ENCODE measurements at places on chromosomes 11 and 22.

- no peak for DNase-seq
These were observed 363.1 kb downstream of the MN1 start for GRCh38 chr22:27438271-27438980.

GRCh38 chr22:48581205-48581766 lies 1246.4 kb downstream of the BRD1 start:
- no peak for DNase-seq

DNA sequence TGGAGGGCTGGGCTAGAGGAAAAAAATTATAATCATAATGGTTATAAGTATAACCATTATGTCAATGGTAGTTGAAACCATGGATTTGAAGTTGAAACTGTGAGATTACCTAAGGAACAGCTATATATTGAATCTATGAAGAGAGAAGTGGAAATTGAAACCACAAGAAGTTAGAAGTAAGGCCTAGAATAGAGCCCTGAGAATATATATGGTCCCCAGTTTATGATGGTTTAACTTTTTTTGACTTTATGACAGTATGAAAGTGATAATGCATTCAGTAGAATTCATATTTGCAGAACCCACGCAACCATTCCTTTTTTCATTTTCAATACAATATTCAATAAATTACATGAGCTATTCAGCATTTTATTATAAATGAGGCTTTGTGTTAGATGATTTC lies 15.0 kb downstream of the AASDHPPT start:
- no peak for DNase-seq

DNA sequence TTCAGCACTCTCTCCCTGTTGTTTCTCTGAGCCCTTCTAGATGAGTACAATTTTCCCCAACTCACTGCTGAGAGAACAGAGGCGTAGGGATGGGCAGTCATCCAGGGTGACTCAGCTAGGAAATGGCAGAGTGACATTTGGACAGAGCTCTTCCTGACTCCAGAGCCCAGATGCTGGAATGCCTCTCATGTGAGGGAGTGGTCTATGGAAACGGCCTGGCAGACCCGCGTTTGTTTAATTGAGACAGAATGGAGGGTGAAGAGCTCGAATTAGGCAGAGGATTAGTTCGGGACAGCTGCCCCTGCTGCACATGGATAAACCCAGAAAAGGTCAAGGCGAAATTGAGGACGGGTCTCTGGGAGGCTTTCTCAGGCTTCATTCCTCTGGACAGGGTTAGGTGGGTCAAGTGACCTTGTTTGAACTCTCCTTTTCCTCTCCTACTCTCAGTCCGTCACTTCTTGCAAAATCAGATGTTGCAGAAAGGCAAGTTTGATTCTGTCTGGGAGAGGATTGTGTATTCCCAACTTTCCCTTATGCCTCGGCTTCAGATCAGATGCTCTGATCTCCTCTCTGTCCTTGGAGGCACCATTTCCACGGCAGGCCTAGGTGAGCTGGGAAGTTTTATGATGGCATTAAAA lies 7.6 kb upstream of the LMO2 start:
- DNase-seq = no peak

DNA sequence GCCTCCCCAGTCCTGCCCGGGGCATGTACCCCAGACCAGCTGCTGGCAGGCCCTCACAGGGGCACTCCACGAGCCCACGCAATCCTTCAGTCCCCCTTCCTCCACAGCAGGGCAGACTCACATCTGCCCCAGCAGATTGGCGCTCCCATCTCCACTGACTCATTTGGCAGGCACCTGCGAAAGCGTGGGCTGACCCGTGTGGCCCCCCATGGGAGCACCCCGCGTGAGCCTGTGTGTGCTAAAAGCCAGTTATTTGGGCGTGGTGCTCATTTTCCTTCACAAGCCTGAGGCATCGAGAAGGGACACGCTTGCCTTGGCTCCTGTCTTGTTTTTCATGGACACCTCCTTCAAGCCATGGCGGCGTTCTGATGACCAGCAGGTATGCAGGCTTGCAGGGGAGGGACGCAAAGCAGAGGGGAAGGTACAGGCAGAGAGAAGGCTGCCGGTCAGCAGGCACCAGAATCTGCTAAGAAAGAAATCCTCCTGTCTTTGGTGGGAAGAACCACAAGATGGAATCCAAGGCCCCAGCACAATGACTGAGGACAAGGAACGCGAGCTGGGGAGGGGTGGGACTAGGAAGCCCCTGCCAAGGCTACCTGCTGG lies 8.6 kb downstream of the NECTIN1 start:
- no peak for DNase-seq

- no peak for DNase-seq
These were observed 39.0 kb downstream of the QSER1 start for GRCh38 chr11:32931606-32932005.

GRCh38 chr11:66855574-66856495 lies 1.0 kb upstream of the LRFN4 start:
- peak; percentile 90 for DNase-seq

GRCh38 chr11:106262852-106263251 lies 185.4 kb downstream of the AASDHPPT start:
- no peak for DNase-seq

DNA sequence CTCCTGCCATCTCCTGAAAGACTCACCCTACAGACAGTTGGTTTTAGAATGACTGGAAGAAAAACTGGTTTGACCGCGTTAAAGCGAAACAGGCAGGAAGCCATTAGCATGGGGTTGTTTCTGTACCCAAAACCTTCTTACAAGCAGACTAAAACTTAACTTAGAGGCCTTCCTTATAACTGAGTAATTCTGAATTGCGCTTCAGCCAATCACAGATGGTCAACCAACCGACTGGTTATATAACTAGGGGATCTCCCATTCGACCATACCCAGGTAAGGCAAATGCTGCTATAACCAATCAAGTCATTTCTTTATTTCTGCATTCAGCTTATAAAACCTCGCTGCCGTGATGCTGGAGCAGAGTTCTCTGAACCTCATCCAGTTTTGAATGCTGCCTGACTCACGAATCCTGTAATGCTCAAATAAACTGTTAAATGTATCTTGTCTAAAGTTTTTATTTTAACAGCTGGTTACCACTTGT lies 87.8 kb upstream of the DRD2 start:
- no peak for DNase-seq

DNA sequence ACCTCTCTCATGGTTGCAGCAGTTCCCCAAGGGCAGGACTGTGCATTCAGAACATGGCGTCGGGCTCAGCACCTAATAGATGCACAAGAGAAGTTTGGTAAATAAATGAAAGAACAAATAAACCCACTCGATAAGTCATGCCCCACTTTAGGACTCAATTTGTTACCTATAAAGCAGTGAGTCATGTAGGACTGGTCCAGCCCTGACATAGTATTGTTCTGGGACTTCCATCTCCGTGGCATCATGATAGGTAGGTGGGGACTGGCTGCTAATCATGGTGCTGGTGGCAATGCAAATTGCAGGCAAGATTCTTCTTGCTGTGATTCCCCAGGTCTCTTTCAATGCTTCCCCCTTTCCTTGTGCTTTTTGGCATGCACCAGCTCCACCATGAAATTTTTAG lies 118.2 kb upstream of the CSNK2A3 start:
- no peak for DNase-seq

DNA sequence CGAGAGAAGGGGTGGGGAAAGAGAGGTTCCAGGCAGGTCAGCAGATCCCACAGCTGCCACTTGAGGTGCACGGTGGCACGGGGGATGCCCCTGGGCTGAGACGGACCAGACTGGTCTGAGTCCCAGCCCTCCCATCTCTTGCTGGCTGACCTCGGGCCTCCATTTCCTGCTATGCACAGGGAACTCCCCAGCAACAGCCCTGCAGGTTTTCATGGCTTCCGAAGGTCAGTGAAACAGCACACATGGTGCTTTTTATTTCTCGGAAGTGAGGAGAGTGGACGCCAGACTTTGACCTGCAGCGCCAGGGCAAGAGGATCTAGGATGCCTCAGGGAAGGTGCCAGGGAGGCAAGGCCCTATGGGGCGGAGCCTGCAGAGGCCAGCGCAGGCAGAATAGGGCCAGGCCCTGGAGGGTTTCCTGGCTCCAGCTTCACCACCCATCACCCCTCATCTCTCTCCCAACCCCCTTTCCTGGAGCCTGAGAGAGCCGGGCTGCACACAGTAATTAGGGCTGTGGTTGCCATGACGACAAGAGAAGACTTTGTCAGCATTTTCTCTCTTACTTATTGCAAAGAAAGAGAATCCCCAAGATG lies 29.5 kb downstream of the SLC22A12 start:
- peak; percentile 39 for DNase-seq

GRCh38 chr11:63243533-63243932 lies at the start of gene SLC22A25:
Gene SLC22A25, minus strand, starts transcription at chr11:63243599. Its CDS starts 13,947 bp downstream, at chr11:63229652.
- DNase-seq = no peak

GRCh38 chr11:15835788-15836411 lies 520.4 kb downstream of the SOX6 start:
- no peak for DNase-seq

- DNase-seq = no peak
These were observed 537.0 kb downstream of the BRD1 start for GRCh38 chr22:49290711-49291110.

DNA sequence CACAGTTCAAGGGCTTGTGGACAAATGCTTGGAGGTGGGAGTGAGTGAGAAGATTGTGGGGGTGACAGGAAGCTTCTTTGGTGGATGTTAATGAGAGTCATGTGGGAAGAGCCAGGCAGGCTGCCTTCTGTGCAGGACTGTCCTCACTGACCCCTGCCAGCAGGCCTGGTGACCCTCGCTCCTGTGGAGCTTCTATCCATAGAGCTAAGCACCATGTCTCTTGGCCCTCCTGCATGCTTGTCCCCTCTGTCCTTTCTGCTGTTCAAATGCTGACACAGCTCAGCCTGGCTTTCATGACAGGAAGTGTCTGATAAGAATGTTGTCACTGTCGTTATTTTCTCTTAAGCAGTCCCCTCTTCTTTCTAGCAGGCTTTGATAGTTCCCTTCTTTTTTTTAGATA lies 37.6 kb downstream of the NAT10 start:
- no peak for DNase-seq

- no peak for DNase-seq
These were observed 106.8 kb downstream of the DCDC1 start for GRCh38 chr11:31262761-31263160.

GRCh38 chr11:2901854-2902783 lies 16.5 kb upstream of the CDKN1C start:
- peak; percentile 93 for DNase-seq

DNA sequence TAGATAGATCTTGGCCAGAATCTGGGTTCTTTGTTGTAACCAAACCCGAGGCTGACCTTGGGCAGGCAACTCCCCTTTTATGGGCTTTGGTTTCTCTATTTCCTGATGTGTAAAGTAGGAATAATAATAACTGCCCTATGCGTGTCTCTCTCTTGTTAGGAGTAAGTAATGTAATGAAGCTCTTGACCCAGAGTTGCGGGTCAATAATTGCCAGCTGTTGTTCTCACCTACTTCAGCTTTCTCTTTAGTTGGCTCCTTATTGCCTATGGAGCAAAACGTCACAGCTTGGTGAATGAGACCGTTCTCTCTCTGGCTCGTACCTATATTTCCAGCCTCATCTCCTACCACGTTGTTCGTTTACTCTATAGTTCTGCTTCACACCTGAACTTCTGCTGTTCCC lies 56.6 kb upstream of the KIRREL3 start:
- no peak for DNase-seq

GRCh38 chr11:85844439-85845123 lies 10.6 kb upstream of the CCDC83 start:
- DNase-seq = no peak

All from NAMALWA (cell line).